Fibroblast of the aortic adventitia (primary cell): ENCODE measurements at places on chromosomes 2 and 18. TPM values are rescaled to one million over a fixed set of nuclear protein-coding genes. Genes with fewer than 3 reads are reported as not detected.

AGPS gene
- total RNA-seq = 33.1 and 46.8 TPM in 2 replicates

CCDC85A gene
- total RNA-seq = 0.45 and 1.8 TPM in 2 replicates

C2orf81 gene
- 1.9 and 2.8 TPM in 2 replicates for total RNA-seq

NEU4 gene
- total RNA-seq = not detected in 2 replicates

SLC19A3 gene
- 0.18 and 1.6 TPM in 2 replicates for total RNA-seq

ALPG gene
- not detected in 2 replicates for total RNA-seq

DES gene
- 3.3 and 4.7 TPM in 2 replicates for total RNA-seq

APCDD1 gene
- total RNA-seq = 0.09 TPM in 1 of 2 replicates, not detected in the other

CELF4 gene
- total RNA-seq = not detected in 2 replicates

NYAP2 gene
- total RNA-seq = not detected in 2 replicates

KLHL41 gene
- total RNA-seq = 1.4 and 2.1 TPM in 2 replicates

ALLC gene
- total RNA-seq = not detected in 2 replicates

GRCh38 chr2:241797441-241798080 is 11.4 kb upstream of the NEU4 start:
- DNase-seq = no peak

- no peak for DNase-seq
These were observed 216.1 kb downstream of the ICOS start for GRCh38 chr2:204152616-204153015.

- DNase-seq = no peak
These were observed 17.9 kb downstream of the CYP26B1 start for GRCh38 chr2:72129681-72130340.

- no peak for DNase-seq
These were observed 332.9 kb upstream of the NT5C1B start for GRCh38 chr2:18922276-18922675.

DNA sequence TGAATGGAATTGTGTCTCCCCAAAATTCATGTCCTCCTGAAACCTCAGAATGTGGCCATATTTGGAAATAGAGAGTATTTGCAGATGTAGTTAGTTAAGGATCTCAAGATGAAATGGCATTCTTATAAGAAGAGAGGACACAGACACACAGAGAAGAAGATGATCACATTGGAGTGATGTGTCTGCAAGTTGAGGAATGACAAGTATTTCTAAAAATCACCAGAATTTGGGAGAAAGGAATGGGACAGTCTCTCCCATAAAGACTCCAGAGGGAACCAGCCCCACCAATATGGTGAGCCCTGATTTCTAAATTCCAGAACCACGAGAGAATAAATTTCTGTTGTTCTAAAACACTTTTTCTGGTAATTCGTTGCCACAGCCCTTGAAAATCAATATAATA is 166.3 kb downstream of the C1D start:
- no peak for DNase-seq

- DNase-seq = peak; percentile 56
These were observed 14.9 kb upstream of the MSH6 start for GRCh38 chr2:47767880-47768609.

GRCh38 chr18:34543945-34544344 is 166.2 kb upstream of the DTNA start:
- DNase-seq = no peak

DNA sequence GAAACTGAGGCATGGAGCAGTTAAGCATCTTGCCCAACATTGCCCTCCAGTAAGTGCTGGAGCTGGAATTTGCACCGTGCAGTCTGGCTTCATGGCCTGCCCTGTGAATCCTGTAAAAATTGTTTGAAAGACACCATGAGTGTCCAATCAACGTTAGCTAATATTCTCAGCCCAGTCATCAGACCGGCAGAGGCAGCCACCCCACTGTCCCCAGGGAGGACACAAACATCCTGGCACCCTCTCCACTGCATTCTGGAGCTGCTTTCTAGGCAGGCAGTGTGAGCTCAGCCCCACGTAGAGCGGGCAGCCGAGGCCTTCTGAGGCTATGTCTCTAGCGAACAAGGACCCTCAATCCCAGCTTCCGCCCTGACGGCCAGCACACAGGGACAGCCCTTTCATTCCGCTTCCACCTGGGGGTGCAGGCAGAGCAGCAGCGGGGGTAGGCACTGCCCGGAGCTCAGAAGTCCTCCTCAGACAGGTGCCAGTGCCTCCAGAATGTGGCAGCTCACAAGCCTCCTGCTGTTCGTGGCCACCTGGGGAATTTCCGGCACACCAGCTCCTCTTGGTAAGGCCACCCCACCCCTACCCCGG is 1.3 kb downstream of the PROC start:
- DNase-seq = no peak

DNA sequence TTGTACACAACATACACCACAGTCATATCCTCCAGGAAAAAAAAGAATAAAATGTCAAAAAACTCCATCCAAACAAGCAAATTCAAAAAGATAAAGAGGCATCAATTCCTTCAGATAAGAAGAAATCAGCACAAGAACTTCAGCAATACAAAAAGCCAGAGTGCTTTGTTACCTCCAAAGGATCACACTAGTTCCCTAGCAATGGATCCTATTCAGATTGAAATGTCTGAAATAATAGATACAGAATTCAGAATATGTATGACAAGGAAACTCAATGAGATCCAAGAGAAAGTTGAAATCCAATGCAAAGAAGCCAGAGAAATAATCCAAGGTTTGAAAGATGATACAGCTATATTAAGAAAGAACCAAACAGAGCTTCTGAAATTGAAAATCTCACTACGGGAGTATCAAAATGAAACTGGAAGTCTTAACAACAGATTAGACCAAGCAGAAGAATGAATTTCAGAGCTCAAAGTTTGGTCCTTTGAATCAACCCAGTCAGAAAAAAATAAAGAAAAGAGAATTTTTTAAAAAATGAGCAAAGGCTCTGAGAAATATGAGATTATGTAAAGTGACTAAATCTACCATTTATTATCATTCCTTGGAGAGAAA is 80.6 kb downstream of the TRABD2A start:
- DNase-seq = no peak

DNA sequence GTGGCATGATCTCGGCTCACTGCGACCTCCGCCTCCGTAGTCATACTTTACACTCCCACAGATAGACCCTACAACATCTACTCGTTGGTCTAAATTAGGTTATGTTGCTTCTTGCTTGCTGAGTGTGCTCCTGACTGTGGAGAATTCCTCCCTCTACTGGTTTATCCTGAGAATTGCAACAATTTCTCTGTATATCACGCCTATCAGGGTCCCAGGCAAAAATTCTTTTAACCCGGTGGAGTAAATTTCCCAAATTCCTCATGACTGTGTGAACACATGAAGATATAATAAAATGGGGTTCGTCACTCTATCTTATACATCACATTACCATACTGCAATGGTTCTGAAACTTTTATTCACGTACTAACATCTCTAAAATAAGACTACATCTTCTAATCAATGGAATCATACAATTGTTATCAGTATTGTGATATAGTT is 156.7 kb downstream of the EVA1A start:
- peak; percentile 72 for DNase-seq

DNA sequence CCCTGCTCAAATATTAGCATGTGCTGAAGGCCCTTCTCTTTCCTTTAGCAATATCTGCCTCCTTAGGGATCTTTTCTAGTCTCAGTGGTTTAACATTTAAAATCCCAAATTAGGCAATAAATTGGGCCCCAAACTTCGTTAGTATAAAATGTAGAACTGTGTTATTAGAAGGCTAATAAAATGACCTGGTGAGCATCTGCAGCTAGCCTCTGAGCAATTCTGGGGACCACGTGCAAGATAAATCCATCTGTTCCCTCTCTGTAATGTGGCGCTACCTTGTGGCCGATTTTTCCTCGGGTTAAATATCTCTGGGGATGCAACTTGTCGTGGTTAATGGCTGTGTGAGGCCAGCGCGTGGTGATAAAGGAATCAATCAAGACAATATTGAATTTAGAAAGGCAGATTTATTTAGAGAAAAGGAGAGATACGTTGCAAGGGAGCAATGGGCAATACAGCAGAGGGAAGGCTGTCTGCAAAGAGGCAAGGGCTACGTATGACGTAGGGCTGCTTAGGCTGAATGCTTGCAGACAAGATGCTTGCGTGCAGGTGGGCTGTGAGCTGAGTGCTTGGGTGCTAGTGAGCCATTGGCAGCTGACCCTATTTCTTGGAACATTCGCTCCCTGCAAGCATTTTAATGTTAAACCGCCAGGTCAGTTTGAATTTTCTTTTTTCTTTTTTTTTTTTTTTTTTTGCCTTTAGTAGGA is 18.5 kb upstream of the IL36G start:
- peak; percentile 5 for DNase-seq

GRCh38 chr18:37667836-37668235 is 102.2 kb upstream of the CELF4 start:
- no peak for DNase-seq

GRCh38 chr2:70645733-70646419 is 92.2 kb upstream of the TGFA start:
- DNase-seq = no peak

- DNase-seq = peak; percentile 28
These were observed 154.7 kb upstream of the LYPD1 start for GRCh38 chr2:132824716-132825115.

DNA sequence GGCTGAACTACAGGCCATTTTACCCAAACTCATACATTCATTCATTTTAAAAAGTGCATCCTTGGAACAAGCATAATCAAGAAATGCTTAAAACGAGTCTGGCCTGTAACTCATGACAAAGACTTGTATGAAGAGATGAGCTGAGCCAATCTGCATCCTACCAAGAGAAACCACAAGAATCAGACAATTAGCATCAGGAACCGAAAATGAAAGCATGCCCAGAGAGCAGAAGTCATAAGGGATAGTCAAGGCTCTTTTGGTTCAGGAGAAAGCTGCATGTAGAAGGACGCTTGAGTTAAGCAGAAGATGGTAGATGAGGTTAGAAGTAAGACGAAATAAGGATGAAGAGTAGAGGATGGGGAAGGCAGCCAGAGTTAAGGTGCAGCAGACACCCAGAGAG is 137.0 kb upstream of the CTNNA2 start:
- DNase-seq = no peak
